ENCODE measurements at places on chromosomes 11 and 22.

GRCh38 chr11:21554284-21554683, 638.6 kb upstream of the ANO5 start:
- no peak for DNase-seq

GRCh38 chr22:41538583-41538982, 5.7 kb downstream of the POLR3H start:
- no peak for DNase-seq

DNA sequence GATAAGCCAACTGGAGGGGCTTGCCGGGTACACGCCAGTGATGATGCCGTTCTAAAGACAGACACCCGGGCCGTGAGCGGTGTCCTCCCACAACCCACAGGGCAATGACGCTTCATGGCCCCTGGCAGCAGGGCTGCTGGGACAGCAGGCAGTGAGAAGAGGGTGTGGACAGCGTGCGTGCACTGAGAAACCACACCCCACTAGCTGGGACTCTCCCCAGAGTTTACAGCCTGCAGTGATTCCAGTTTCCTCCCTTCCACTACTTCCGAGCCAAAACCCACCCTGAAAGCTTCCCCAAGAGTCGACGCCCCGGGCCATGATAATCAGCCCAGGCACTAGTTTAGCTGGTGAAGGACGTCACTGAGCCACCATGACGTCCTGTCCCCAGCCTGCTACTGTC, 29.2 kb downstream of the CPT1A start:
- DNase-seq: no peak

GRCh38 chr11:33867996-33868646, 23.8 kb downstream of the LMO2 start:
- no peak for DNase-seq

- DNase-seq: no peak
These were observed 35.8 kb upstream of the HSD17B12 start for GRCh38 chr11:43644621-43645299.

DNA sequence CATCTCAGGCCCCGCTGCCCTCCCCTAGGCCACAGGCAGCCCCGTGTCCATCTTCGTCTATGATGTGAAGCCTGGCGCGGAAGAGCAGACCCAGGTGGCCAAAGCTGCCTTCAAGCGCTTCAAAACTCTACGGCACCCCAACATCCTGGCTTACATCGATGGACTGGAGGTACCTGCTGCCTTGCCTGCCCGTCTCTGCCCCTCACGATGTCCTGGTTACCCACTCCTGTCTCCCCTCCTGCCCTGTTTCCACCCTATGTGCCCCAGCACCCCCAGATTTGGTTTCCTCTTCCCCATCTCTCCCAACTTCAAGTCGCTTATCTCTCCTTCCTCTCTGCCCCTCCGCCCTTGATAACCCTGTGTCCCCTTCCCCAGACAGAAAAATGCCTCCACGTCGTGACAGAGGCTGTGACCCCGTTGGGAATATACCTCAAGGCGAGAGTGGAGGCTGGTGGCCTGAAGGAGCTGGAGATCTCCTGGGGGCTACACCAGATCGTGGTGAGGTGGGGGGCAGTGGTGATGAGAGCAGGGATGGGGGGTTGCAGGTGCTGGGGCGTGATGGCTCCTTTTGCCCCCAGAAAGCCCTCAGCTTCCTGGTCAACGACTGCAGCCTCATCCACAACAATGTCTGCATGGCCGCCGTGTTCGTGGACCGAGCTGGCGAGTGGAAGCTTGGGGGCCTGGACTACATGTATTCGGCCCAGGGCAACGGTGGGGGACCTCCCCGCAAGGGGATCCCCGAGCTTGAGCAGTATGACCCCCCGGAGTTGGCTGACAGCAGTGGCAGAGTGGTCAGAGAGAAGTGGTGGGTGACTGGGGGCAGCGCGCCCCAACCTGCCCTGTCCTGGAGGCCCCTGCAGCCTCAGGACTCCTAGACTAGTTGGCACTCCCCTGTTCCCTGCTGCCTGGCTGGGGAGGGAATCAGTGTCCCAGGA, 930 bp downstream of the SCYL1 start:
- DNase-seq: no peak

GRCh38 chr11:64366751-64367150, 7.8 kb downstream of the RPS6KA4 start:
- DNase-seq: no peak
